ENCODE measurements at places on chromosomes 1 and 21. TPM values are rescaled to one million over a fixed set of nuclear protein-coding genes. Genes with fewer than 3 reads are reported as not detected.

GRCh38 chr1:11772458-11772857 lies 10.5 kb downstream of the C1orf167 start:
- DNase-seq, result no peak

Gene ADGRL2
- 62.7 TPM for total RNA-seq

DNA sequence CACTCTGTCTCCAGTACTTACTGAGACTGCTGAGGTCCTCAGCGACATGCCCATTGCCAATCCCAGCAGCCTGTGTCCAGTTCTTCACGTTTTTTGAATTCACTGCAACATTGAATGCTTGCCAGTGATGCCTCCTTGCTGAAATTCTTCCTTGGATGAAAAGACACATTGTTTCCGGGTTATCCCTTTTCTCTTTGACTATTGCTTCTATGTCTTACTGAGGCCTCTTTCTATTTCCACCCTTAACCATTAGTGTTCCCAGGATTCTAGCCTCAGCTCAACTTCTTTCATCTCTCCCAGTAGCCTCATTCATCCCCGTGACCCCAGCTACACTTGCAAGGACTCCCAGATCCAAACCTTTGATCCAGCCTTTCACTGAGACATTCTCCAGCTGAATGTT lies 46.5 kb upstream of the KIF26B start:
- DNase-seq, result no peak

Gene AMY1C
- not detected for total RNA-seq

DNA sequence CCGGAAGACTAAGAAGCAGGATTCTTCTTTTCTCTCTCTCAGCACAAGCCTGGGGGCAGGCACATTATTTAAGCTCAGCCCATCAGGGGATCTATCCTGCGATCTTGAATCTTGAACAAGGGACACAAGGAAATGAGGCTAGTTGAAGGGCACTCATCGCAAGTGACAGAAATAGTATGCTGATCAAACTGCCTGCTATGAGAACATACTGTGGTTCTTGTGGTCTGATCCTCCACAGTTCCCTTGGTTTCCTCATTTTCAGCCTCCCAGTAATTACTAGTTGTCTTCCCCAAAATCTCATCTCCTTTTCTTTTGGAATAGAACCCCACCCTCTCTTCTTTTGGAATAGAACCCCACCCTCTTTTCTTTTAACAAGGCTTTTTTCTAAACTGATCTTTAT lies 6.5 kb downstream of the ANKRD45 start:
- no peak for DNase-seq

- no peak for DNase-seq
These were observed 41.3 kb downstream of the PGM1 start for GRCh38 chr1:63634471-63634870.

Gene AMY2A
- total RNA-seq, result 2.8 TPM

GRCh38 chr1:238982736-238983135 lies 403.6 kb upstream of the CHRM3 start:
- no peak for DNase-seq

Gene DENND2D
- total RNA-seq, result 17.7 TPM
